ENCODE measurements at places on chromosomes 1 and 21.

GRCh38 chr1:6040861-6041415, 4.8 kb upstream of the KCNAB2 start:
- DNase-seq, result no peak

GRCh38 chr1:229340496-229340895, 2.4 kb downstream of the CCSAP start:
- DNase-seq, result no peak

GRCh38 chr21:31042080-31042464, 3.8 kb upstream of the KRTAP19-8 start:
- no peak for DNase-seq

GRCh38 chr1:98112626-98113025, 191.8 kb upstream of the DPYD start:
- no peak for DNase-seq

DNA sequence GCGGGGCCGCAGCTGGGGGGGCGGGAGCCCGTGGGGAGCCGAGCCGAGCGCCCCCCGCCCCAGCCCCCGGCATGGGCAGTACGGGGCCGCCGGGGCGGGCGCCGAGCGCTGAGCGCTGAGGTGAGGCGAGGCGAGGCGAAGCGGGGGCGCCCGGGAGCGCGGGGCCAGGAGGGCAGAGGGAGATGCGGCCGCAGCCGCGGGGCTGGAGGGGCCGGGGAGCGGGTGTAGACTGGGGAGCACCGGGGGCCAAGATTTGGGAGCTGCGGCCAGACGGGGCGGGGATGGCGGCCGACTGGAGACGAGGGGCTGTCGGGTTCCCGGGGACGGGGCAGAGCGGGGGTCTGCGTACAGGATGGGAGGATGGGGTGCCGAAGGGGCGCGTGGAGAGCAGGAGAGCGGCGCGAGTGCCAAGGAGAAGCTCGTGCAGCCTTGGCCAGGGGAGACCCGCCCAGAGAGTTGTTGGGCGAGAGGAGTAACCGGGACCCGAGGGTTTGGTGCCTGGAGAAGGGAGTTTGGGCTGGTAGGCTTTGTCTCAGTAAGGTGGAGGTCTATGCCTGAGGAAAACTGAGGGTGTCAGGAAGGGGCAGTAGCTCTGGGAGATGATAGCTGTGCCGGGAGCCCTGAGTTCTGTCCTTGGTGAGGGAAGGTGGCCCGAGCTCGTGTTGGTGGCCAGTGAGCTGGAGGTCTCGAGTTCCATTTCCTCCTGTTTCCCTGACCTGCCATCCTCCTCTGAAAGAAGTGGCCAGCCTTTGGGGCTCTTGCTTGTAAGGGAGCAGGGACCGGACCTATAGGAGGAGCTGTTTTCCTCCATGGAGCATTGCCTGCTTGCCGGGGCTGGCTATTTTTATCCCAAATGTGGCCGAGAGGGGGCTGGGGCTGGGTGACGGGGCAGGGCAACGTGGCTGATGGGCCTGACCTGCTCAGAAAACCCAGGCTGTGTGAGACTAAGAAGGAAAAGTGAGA, 539 bp downstream of the ATP8B2 start:
- DNase-seq, result peak; percentile 29

GRCh38 chr1:151326619-151327222, 495 bp downstream of the PI4KB start:
- DNase-seq, result peak; percentile 12

DNA sequence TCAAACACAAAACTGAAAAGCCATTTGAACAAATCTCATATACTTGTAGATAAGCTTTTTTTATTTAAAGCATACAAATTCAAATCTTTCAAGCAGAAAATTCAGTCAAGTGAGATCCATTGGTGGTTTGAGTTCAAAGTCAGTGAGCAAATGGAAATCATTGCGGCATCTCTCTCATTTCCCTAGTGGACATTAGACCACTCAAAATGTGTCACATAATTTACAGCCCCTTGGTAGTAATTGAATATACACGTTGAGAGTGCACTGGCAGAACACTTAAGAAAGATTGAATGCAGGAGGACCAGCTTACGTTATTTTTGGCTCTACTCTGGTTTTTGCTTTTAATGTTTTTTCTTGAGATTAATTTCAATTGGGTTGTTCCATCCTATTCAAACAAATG, 633.7 kb downstream of the USP25 start:
- peak; percentile 12 for DNase-seq

- no peak for DNase-seq
These were observed 30.9 kb downstream of the GPR137B start for GRCh38 chr1:236173174-236173767.

DNA sequence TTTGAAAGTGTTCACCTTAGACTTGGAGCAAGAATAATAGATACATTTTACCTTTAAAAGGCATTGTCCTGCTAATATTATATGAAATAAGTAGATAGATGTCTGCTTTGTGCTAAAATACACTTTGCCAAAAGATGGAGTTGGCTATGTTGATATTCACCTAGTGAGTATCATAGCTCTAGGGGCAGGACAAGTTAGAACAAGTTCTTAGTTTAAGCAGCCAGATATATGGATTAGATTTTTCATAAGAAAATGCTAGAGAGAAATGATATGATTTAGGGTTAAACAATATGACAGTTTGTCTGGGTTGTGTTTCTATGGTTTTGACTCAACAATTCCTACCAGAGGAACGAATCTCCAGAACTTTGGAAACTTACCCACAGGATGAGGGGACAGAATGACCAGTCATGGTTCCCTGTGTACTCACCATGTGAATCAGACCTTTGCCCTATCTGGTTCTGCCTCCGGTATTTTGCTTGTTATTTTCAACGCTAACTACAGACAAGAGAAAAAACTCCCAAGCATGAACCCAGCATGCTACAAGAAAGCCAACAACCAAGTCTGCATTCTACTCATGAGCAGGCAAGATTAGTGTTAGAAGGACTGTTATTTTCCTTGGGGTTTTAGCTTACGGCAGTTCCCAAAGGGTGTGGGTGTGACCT, 1.7 kb downstream of the F5 start:
- no peak for DNase-seq

GRCh38 chr1:20228314-20228825, 42.1 kb upstream of the PLA2G2C start:
- no peak for DNase-seq

- no peak for DNase-seq
These were observed 41.7 kb downstream of the EXTL2 start for GRCh38 chr1:100852976-100853375.

DNA sequence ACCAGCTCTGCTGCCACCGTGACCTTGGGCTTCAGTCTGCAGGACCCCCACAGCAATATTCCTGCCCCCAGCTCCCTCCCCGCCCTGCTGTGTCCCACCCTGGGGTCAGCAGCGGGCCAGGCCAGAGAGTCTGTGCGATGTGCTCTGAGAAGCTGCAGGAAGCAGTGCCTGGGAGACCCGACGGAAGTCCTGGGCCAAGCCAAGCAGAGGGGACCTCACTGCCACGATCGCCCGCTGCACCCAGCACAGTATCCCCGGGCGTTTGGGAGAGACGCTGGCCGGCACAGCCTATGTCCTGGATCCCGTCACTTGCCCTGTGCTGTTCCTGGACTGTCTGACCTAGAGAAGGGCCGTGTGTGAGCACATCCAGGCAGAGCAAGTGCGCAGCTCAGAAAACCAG, 106.6 kb upstream of the TTC34 start:
- DNase-seq, result no peak

- DNase-seq, result no peak
These were observed 456 bp downstream of the PTPN14 start for GRCh38 chr1:214550857-214551435.

- DNase-seq, result peak; percentile 16
These were observed 1.0 kb upstream of the HP1BP3 start for GRCh38 chr1:20787840-20788795.

DNA sequence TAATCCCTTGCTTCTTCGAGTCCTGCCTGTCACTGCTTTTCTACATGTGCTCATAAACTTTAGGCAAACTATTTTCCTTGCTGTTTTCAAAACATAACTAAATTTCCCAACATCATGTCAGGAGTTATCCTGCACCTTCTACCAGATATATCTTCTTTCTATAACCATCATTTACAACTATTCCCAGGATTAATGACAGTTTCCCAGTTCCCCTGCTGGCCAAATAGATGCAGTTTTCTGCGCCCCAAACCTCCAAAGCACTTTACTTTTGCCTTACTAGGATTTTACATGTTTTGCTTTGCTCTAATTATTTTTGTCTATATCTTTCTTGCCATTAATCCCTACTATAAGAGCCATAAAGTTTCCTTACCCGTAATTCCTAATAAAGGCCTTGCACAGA, 122.5 kb downstream of the GLUL start:
- no peak for DNase-seq

DNA sequence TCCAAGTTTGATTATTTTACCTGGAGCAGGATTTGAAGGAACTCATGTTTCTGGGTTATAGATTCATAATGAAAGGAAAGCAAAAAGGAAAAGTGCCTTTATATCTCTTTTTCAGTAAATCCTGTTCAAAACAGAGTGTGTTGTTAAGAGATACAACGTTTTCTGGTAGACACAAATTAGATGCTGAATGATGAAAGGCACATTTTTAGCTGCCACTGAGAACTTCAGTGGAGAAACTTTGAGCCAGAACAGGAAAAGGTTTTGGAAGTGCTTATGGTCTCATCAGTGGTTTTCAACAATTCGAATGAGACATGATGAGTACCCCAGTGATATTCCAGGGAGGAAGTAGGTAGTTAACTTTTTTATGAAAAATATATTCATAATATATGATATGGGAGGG, 338.0 kb upstream of the C1orf87 start:
- no peak for DNase-seq

DNA sequence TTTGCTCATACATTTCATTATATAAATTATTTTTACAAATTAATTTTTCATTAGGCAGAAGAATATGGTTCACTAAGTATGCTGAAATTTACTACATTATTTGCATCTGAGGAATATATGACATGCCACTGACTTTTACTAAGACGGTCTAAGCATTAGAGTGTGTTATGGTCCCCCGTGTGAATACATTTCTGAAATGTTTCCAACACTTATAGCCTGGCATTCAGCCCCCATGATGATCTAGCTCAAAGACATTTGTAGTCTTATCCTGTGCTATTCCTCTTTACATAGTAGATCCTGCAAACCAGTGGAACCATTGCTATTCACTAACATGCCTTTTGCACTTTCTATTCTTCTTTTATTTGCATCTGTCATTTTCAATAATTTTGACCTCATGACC, 1878.0 kb downstream of the MRPL39 start:
- DNase-seq, result no peak

- no peak for DNase-seq
These were observed 25.0 kb downstream of the CRYAA start for GRCh38 chr21:43193651-43194302.

DNA sequence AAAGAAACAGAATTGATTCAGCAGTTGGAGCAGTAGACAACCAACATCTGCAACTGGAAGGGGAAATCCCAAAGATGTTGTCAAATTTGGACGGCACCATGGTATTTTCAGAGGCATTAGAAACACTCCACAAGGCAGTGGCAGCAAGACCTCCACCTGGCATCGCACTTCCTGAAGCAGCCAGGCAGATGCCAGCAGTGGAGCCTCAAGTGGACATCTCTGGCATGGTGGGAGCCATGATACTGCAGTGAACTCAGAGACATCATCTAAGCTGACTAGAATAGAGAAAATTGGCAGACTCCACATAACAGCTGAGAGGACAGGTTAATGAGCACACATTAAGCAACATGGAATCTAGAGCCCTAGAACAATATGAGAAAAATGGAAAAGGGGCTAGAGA, 33.9 kb upstream of the RGS8 start:
- DNase-seq, result no peak

DNA sequence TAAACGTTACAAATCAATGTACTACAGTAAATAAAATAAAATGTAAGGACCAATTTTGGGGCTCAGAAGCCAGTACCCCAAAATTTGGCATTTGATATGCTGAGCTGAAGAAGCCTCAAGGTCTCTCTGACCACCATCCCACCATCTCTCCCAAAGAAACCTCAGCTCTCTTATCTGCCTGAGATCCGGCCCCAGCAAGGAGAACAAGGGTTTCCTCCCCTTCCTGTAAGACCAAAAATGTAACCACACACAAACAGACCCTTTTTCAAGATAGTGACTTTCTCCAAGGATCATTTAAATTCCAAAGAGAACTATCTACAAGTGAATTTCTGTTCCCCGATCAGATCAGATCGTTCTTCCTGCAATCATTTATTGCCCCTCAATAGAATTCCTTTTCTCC, 68.1 kb upstream of the SLC45A1 start:
- DNase-seq, result no peak

- no peak for DNase-seq
These were observed 142.5 kb upstream of the MAGI3 start for GRCh38 chr1:113247782-113248181.

DNA sequence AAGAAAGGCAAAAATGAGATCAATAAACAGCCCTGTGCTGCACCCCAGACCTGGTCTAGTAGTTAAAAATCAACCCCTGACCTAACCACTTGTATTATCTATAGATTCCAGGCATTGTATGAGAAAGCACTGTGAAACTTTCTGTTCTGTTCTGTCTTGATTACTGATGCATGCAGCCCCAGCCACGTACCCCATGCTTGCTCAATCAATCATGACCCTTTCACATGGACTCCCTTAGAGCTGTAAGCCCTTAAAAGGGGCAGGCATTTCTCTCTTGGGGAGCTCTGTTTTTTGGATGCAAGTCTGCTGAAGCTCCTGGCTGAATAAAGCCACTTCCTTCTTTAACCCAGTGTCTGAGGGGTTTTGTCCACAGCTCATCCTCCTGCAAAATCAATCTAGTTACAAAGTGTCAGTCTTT, 24.2 kb upstream of the CD34 start:
- no peak for DNase-seq

DNA sequence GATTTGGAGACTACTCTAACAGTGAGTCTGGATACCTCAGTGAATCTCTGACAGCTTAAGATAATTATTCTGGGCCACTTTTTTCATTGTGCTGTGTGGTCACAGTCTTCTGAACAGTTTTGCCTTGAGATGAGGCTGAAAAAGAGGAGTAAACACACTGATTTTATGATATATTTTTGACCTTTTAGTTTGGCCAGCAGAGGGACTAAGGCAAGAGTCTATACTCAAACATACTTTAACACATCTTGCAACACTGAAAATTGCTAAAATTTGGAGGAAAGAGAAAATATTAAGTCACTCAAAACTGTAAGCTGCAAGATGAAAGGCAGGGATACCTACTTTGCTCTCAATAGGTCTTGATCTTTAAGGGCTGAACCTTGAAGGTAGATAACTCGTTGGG, 182.7 kb downstream of the KCNT2 start:
- DNase-seq, result no peak

GRCh38 chr1:209414803-209415329, 168.6 kb upstream of the CAMK1G start:
- DNase-seq, result no peak

- DNase-seq, result no peak
These were observed 87.3 kb downstream of the TBX15 start for GRCh38 chr1:118900643-118901440.

DNA sequence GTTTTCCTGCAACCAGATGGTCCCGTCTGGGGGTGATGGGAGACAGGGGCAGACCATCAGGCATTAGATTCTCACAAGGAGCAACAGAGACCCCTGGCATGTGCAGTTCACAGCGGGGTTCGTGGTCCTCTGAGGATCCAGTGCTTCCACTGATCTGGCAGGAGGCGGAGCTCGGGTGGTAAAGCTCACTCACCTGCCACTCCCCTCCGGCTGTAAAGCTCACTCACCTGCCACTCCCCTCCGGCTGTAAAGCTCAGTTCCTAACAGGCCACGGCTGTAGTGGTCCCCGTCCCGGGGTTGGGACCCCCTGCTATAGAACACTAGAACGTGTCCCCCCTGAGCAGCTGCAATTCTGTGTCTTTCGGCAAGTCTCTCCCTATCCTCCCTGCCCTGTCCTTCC, 4.6 kb downstream of the KRTAP10-12 start:
- no peak for DNase-seq

All from NCI-H1436 (cell line).